ENCODE measurements at places on chromosomes 2 and 18.

DNA sequence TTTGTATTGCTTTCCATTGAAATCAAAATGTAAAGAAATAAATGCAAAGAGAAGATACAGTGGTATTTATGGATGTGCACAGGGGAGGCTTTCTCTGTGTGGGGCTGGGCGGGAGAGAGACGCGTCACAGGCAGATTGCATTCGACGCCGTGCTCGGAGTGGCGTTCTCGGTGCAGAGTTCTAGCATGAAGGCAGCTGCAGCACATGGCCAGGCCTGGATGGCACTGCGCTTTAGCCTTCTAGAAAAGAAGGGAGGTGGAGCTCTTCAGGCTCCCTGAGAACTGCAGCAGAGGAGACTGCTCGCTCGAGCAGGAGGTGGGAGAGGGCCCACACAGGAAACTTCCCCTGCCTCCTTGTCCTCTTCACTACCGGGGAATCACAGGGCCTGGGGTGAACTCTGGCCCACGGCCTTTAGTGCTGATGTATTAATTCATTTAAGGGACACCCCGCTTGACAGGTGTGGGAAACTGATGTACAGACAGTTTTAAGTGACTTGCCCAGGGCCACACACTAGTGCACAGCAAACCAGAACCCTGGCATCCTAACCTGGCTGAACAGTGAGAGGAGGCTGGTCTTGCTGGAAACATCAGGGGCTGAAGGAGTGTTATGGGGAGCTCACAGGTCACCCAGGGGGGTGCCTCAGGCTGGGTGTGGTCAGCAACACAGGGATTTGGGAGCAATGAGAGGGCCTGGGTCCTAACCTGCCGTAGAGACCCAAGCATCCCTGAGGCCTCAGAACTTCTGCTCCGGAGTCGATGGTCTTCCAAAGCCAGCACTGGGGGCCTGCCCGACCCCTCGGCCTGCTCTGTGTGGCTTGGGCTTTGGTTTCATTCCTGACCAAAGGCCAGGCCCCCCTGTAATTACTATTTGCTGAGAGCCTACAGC is 199.9 kb downstream of the HDAC4 start:
- no peak for DNase-seq

DNA sequence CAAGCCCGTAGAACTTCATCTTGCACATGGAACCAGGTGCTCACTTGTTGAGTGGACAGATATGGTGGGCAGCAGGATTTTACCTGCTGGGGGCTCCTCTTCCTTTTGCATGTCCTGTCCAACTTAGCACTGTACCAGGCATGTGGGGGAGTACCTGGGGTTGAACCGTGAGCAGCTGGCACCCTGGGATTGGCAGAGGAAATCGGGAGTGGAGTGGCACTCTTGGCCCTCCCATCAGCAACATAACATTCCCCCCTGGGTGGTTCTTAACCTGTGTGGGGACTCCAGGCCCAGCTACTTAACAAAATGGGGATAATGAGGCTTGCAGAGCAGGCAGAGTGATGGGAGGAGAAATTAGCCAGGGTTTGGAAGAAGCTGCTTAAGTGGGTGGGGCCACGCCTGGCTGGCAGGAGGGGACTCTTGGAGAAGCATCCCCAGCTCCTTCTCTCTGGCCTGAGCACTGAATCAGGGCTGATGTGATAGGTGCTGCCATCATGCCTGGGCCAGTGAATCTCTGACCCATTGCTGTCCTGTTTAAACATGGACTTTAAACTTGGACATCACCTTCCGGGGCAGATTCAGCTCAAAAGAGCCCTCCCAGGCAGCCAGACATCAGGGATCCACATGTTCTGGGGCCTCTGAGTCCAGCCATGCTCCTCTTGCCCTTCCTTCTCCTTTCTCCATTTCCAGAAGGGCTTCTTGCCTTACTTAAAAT is 15.5 kb downstream of the FOSL2 start:
- no peak for DNase-seq

- DNase-seq = no peak
Measured at GRCh38 chr18:79645291-79645983, 34.2 kb upstream of the CTDP1 start.

GRCh38 chr2:112006076-112006410 is 49.0 kb upstream of the TMEM87B start:
- DNase-seq = no peak

DNA sequence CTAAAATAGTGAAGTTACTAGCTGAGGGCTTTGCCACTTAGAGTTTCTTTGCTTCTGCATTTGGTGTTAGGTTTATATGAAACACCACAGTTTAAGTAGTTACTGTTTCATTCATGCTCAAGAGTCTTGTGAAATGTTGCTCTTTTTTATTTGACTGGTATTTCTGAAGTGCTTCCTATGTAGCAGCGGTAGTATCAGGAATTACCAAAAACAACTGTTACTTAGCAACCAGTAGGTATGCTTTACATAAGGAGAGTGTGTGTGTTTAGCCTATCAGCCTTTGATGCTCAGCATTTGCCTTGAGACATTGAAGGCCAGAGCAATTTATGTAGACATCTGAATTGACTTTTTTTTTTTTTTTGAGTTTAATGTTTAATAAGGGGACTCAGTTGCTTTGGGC is 3.6 kb downstream of the DIS3L2 start:
- DNase-seq = no peak

GRCh38 chr2:205409411-205409810 is 272.9 kb upstream of the NRP2 start:
- no peak for DNase-seq

DNA sequence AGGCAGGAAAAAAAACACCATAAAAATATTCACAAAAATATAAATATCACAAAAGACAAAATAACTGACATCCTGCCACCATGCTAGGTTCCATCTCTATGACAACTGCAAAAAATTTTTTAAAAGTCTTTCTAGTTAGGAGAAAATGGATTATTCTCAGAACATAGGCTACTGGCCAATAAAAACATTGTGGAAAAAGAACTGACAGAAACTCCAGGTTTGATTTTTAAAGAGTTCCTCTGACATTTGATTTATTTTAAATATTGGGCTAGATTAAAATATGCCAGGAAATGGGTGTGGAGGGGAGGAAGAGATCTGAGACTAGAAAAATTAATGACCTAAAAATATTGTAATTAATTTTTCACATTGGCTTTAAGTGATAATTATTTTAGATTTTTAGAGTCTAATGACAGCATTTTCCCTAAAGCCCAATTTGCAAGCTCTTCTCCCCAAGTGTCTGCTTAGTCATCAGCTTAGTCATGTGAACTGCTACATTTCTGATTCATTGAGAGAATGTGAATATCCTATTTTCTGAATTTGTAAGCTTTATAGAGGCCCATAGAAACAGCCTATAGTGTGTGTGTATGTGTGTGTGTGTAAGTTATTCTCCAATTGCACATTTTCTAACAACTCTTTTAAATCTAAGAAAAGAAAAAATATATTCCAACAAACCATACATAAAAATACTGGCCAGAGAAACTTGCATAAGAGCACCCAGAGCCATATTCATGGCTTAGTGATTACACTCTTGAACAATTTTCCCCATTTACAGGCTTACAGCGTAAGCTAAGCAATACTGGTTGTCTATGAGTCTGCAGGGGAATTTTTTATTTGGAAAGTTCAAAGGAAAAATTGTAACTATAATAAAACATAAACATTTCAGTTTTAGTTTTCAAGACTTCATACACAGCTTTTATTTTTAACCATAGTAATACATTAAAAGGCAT is 48.4 kb downstream of the TMEFF2 start:
- DNase-seq = no peak

DNA sequence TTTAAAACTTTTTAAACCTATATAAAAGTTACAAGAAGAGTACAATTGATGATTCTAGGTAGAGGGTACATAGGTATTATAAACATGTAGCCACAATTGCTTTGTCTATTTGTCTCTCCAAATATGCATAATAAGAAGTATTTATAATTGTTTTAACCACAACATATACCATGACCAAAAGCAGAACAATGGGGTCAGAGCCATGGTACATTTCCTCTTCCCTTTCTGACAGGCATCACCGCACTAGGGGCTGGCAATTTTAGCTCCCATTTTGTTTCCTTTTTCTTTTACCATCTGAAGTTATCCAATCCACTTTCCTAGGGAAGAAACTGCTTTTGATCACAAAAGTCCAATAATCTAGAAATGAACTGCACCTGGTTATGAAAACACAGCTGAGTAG is 49.3 kb downstream of the TMX3 start:
- DNase-seq = no peak

DNA sequence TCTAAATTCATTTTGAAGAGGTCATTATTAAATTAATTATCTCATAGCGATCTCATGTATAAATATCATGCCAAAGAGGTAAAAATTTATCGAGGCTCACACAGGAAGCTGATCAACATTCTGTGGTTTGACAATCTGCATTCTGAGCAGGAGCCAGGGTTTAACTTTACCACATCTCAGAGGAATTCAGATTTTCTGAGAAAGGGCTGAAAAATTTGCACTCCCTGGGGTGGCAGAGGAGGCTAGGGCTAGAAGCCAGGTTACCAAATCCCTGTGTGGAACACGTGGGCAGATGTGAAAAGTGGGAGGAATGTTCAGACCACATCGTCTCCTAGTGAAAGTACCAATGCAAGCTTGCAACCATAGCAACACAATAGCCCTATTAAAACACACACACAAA is 63.5 kb upstream of the CTLA4 start:
- peak; percentile 32 for DNase-seq

GRCh38 chr2:182245963-182246362 is 180.9 kb downstream of the PDE1A start:
- no peak for DNase-seq

DNA sequence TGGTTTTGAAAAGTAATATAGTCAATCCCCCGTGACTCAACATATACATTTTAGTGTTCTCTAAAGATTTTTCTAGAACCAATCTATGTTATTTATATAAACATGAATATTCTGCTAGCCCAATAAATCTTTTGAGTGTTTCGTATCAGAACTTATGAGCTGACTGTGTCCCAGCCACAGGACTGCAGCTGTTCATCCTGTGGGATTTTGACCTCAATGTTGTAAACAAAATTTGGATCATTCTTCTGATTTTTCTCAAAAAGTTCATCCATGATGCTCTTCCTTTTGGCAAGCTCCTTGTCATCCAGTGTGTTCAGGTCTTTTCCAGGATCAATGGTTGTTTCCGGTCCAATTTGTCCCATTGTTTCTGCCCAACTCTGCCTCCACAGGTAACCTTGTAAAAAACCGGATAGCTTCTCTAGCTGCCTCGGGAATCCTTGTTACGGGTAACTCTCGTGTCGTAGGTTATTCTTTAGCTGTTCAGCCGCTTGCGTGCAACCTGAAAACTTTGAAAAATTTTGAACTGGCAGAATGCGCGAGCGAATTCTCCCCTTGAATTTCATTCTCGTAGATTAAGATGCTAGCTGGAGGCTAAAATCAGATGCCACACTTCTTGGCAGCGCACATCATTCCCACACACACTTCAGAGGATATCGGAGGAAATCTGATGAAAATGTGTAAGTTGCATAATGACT is 195.2 kb downstream of the SH3BP4 start:
- no peak for DNase-seq

GRCh38 chr18:28178720-28179119 is 1.8 kb upstream of the CDH2 start:
- DNase-seq = no peak
